ENCODE measurements at places on chromosomes 7 and 10.

DNA sequence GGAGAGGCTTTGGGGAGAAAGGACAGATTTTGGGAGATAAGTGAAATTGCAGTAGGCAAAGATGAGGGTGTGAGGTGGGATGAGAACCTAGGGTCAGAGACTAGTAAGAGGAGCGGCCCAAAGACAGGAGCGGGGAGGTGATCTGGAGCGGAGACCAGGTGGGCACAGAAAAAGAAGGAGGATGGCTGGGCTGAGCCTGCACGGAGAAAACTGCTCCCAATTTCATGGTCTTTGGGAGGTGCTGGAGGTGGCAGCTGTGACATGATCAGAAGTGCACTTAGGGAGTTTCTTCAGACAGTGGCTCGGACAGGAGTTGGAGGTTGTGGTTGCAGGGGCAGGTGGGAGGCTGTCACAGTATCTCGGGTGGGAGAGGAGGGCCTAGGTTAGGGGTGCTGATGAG, 232.8 kb downstream of the SKAP2 start:
- no peak for DNase-seq

- DNase-seq: no peak
Measured at GRCh38 chr10:101835362-101835761, 8.2 kb downstream of the KCNIP2 start.

GRCh38 chr10:122551450-122551849, 9.1 kb upstream of the DMBT1 start:
- DNase-seq: peak; percentile 37

GRCh38 chr10:108454793-108455192, 1290.3 kb upstream of the SORCS1 start:
- no peak for DNase-seq

DNA sequence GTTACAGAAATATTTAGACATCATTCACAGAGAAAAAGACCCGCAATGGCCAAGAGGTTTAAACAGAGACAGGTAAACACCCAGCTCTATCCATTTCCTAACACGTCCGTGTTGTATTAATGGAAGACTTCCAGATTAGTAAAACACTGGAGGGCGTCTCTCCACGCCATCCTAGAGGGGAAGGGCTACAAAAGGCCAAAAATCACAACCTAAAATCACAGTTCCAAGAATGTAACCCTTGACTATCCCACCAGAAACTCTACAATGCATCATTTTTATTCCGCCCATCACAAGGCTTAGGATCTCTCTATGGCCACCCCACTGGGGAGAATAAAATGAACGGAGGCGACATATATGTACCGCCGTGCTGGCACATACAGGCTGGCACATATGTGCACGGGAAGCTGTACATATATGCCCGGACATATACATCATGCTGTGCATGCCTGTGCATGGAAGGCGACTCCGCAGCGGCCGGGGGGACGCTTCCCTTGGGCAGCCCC, 734 bp downstream of the PCLO start:
- no peak for DNase-seq

- no peak for DNase-seq
Measured at GRCh38 chr7:64359543-64359942, 45.8 kb downstream of the ZNF736 start.

DNA sequence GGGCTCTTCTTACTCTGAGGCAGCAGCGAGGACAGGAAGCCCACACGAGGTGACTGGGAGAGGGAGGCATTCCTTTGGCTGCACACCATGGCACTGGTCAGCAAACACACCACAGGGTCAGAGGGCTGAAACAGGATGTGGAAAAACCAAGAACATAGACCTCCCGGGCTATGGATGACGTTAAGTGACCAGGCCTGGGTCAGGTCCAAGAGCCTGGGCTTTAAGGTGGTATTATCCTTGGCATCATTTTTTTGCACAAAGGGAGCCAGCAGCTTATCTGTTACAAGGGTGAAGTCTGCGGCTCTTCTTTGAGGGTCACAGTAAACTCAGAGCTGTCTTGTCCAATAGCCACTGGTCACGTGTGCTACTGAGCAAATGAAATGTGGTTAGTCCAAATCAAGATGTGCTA, 7.0 kb downstream of the WDR91 start:
- DNase-seq: no peak

DNA sequence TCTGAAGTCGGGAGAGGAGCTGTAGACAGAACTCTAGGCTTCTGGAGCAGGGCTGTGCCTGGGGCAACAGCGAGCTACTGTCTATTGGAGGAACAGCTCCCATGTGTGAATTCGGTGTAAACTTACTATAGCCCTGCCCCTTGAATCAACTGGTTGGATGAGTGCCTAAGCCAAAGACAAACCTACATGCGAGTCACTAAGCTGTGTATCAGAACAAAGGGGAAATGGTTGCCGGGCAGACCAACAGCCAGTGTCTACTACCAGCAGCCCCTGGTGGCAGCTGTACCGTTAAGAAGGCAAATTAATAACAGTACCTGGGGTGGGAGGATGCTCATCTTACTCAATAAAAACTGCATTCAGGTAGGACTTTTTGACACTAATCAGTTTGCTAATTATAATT, 343.6 kb downstream of the ACTR3B start:
- DNase-seq: no peak

GRCh38 chr7:24784277-24784676, 27.0 kb upstream of the GSDME start:
- DNase-seq: no peak

- no peak for DNase-seq
Measured at GRCh38 chr10:22651276-22651980, 63.0 kb downstream of the PIP4K2A start.

DNA sequence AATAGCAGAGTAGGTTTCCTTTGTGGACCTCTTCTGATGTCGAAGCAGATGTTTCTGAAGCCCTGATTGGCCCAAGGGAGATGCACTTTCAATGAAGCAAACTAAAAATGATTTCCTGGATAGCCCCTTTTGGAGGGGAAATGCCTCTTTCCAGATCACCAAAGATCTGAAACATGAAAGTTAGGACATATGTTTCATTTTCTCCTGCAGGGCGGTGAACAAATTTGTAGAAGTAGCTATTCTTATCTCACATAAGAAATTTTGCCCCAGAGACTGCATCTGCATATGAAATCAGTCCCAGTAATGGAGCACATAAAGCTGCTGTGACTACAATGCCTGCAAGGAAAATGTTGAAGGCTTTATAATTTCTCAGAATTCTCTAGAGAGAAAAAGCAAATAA, 56.0 kb downstream of the THSD7A start:
- no peak for DNase-seq

DNA sequence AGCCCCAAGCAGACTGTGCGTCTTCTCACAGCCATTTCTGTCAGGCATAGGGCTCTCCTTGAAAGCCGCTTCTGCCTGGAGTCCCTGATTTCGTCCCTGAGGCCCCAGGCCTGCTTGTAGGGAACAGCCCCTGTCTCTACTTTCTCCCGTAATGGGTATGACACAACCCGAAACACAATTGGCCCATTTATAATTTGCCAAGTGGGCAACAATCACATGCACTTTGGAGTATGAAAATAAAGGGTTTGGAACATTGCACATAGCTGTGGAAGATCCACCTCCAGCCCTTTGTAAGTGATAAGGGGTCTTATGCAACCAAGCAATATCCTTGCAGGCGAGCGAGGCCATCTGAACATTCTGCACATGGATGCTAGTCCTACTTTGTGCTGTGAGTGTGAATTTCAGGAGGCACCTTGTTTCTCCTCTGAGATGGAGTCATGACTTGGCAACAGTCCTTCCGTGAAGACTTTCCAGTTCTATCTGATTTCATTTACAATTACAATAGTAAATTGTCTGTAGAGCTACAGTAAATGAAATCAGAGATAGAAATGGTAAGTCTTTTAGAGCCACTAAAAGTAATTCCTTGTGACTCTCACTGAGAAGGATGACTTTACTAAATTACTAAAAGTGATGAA, 141.5 kb downstream of the CUBN start:
- no peak for DNase-seq

GRCh38 chr10:31927884-31928548, 615 bp downstream of the ARHGAP12 start:
- DNase-seq: peak; percentile 49

- DNase-seq: no peak
Measured at GRCh38 chr7:92698237-92698841, 108.1 kb upstream of the FAM133B start.

- no peak for DNase-seq
Measured at GRCh38 chr10:128070161-128070560, 56.1 kb downstream of the MKI67 start.

- no peak for DNase-seq
Measured at GRCh38 chr7:128868624-128869137, 6.0 kb downstream of the ATP6V1F start.

- no peak for DNase-seq
Measured at GRCh38 chr10:79078367-79079053, 9.7 kb downstream of the ZMIZ1 start.

- no peak for DNase-seq
Measured at GRCh38 chr7:132292803-132293202, 283.5 kb downstream of the PLXNA4 start.

DNA sequence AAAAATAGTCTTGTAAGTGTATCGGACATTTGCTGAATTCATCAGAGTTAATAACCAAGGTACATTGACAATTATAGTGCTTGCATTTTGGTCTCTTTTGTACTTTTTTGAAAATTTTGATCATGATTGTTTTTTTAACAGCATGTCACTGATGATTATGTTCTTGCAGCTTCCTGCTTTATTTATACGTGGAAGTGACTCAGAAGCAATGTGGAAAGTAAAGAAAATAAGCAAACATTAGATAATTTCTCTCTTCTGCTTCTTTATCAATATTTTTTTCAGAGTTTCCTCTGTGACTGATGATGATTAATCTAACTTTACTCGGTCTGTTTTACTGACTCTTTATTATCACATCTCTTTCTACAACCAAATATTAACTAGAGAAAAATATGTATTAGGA, 1351.9 kb downstream of the REEP3 start:
- DNase-seq: no peak

DNA sequence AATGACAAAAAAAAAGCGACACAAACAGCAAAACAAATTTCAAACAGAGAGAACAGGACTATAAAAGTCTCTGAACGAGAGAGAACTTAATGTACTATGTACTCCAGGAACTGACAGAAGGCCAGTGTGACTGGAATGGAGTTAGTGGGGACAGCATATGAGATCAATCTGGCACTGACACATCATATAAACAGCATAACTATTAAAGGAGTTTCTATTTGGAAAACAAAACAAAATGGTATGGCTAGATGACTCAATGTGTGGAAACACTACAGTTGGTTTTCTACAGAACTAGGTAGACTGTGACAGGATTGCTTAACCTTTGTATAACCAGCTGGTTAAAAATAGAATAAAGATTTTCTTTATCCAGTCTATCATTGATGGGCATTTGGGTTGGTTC, 232.9 kb upstream of the KAT6B start:
- DNase-seq: no peak

- DNase-seq: peak; percentile 4
Measured at GRCh38 chr10:94402204-94402842, at the start of gene TBC1D12. TSS of gene TBC1D12 (plus strand) at chr10:94402541. CDS start at chr10:94402614, 73 bp downstream.

DNA sequence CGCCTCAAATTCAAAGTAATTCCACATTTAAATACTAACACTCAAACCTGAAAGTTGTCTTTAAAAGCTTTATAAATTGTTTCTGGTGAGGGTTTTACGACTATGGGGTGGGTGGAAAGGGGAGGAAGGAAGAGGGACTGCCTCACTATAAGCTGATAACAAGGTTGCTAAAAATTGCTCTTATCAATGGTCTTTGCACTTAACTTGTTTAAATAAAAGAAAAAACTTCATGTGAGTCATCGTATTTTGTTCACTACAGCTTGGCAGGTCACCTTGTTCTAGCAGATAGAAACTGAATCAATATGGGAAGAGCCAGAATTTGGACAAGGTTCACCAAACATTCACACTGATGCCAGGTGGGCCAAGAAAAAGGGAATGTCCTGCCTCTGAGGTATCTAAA, 129.2 kb downstream of the TES start:
- DNase-seq: no peak

GRCh38 chr7:100516135-100516812, 22.7 kb upstream of the AGFG2 start:
- peak; percentile 76 for DNase-seq

GRCh38 chr7:80584778-80585177, 53.7 kb upstream of the CD36 start:
- DNase-seq: no peak

DNA sequence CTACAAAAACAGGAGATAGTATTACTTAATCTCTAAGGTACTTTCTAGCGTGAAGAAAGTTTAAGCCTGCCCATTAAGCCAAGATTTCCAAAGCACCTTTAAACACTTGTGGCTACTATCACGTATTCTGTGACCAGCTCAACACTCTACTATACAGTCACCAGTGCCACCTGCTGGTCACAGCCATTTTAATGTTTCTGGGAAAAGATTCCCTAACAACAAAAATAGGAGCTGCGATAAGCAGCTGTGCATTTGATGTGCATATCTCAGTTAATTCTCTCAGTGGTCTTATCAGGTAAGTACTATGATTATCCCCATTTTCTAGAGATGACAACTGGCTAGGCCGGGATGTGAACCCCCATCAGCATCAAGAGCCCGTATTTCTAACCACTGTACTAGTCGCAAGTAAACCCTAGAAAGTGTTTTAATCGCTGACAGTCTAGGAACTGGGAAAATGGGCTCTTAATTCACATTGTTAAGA, 860 bp downstream of the SEC31B start:
- peak; percentile 52 for DNase-seq

DNA sequence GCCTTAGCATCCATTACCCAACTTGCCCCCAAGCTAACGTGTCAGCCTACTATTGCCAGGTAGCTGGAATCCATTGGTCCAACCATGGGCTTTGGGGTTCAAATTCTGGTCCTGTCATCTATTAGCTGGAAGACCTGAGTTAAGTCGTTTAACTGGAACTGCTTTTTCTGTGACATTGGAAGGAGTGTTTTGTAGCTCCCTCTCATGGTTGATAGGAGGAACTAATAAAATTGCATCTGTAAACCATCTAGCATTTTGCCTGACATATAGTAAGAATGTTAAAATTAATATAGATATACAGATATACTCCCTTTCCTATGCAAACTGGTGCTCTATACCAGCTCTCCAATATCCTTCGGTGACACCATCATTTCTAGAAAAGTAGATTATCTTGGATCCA, 23.8 kb upstream of the SLF2 start:
- no peak for DNase-seq

- DNase-seq: no peak
Measured at GRCh38 chr10:109359316-109359715, 564.0 kb downstream of the XPNPEP1 start.

- DNase-seq: no peak
Measured at GRCh38 chr10:76681153-76681552, 956.5 kb downstream of the KCNMA1 start.

DNA sequence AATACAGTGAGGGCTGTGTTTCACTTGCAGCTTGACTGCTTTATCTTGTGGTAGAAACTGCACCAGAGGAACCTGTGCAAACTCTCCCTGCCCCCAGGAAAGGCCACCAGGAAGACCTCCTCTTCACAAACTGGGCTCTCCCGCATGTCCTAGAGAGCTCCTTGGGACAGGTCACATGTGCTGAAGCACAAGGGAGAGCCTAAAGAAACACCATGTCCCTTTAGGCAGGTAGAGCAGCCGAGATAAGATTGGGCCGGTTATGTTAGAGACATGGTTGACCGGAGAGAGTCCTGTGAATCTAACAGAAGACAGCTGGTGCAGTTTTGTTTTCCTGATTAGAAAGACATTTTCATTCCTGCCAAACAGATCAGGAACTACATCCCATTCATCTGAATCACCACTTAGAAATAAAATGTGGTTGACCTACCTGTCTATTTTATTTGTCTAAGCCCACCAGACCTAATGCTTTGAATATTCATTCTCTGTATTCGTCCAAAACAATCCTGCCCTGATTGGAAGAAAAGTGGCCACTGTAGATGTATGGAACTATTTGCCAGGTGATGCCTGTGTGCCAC, 224.1 kb downstream of the GLI3 start:
- no peak for DNase-seq

GRCh38 chr10:14839305-14839695, 1.2 kb downstream of the HSPA14 start:
- DNase-seq: no peak

All from central memory CD4-positive, alpha-beta T cell (primary cell).